Testis (tissue), 5 donors: ENCODE measurements at places on chromosomes 3 and 15. TPM values are rescaled to one million over a fixed set of nuclear protein-coding genes. Genes with fewer than 3 reads are reported as not detected.
A peak's percentile ranks its signal among the peaks of the same experiment; 100 is the strongest.

- DNase-seq: no peak
These were observed 221.1 kb upstream of the TLE3 start for GRCh38 chr15:70318594-70319465.

DNA sequence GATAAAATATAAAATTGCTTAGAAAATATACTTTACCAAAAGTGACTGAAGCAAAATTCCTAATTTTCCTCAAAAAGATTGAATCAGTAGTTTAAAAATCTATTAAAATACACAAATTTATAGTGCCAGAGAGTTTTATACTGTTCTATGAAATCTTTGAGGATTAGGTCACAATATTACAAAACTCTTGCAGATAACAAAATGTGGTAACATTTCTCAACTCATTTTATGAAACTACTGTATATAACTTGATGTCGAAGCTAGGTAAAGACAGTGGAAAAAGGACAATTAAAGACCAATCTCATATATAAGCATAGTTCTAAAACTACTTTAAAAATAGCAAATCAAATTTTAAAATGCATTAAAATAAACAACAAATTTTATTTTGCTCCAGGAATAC, 15.9 kb downstream of the VEPH1 start:
- no peak for DNase-seq

- DNase-seq: peak; percentile 47
These were observed 483 bp downstream of the VPS13C start for GRCh38 chr15:62059816-62060112.

DNA sequence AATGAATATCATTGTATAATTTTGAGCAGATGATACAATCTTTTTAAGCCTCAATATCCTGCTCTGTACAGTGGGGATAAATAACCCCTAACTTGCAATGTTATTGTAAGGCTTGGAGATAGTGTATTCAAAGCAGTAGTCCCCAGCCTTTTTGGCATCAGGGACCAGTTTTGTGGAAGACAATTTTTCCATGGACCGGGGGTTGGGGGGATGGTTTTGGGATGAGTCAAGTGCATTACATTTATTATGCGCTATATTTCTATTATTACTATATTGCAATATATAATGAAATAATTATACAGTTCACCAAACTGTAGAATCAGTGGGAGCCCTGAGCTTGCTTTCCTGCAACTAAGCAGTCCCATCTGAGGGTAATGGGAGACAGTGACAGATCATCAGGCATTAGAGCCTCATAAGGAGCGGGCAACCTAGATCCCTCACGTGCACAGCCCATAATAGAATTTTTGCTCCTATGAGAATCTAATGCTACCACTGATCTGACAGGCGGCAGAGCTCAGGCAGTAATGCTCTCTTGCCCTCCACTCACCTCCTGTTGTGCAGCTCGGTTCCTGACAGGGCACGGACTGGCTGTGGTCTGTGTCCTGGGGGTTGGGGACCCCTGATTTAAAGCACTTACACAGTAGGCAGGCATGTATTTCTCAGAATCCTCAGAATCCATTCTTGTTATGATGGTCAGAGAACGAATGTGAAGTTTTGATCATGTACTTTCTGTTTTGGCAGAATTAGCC, 102.2 kb downstream of the PTPRG start:
- DNase-seq: no peak

- no peak for DNase-seq
These were observed 99.7 kb upstream of the DAZL start for GRCh38 chr3:16704941-16705340.

CPB1 gene
- 1.4 TPM for total RNA-seq

- DNase-seq: no peak
These were observed 43.6 kb upstream of the WWTR1 start for GRCh38 chr3:149701206-149701976.

GRCh38 chr3:15367059-15367458, 34.7 kb upstream of the SH3BP5 start:
- no peak for DNase-seq

CFAP92 gene
- total RNA-seq: 16.0 TPM

LYZL4 gene
- 28.7 TPM for total RNA-seq

ANKRD34C gene
- total RNA-seq: 0.08 TPM

SUSD5 gene
- 7.7 TPM for total RNA-seq

GRCh38 chr15:45635191-45635638, 386 bp downstream of the SQOR start:
- peak; percentile 70 for DNase-seq

DNA sequence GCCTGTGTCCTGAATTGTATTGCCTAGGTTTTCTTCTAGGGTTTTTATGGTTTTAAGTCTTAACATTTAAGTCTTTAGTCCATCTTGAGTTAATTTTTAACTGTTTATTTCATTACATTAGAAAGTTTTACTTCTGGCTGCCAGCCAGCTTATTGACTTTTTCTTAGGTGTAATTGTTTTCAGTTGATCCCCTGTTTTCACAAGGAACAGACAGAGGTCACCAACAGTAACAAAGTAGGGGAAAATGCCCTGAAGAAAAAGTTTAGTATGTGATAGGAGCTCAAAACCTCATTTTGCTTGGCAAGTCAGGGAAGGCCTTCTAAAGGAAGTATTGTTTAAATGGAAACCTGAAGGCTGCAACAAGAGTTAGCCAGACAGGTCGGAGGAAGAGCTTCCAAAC, 10.4 kb downstream of the WDR48 start:
- no peak for DNase-seq

SGO1 gene
- 11.9 TPM for total RNA-seq

DNA sequence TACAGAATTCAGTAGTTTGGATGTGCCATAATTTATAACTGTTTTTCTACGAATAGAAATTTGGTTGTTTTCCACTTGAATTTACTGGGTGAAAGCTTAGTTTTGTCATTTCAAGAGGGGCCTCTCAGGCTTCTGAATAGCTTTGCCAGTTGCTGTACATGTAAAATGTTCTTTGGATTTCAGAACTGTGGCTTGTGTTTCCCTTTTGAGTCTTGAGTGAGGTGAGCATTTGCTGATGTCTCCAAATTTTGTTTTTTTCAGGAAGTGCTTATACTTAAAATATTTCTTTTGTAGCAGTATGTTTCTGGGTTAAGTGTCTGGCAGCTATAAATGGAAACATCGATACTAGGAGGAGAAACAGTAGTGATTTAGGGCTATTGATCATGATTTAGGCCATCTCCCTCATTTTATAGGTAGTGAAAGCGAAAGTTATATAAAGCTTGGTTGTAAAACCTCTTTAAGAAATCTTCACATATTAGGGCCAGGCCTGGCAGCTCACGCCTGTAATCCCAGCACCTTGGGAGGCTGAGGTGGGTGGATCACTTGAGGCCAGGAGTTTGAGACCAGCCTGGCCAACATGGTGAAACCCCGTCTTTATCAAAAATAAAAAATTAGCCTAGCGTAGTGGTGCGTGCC, 9.2 kb upstream of the TRAK1 start:
- no peak for DNase-seq
